HS-5 (cell line): ENCODE measurements at places on chromosomes 1 and 21.

DNA sequence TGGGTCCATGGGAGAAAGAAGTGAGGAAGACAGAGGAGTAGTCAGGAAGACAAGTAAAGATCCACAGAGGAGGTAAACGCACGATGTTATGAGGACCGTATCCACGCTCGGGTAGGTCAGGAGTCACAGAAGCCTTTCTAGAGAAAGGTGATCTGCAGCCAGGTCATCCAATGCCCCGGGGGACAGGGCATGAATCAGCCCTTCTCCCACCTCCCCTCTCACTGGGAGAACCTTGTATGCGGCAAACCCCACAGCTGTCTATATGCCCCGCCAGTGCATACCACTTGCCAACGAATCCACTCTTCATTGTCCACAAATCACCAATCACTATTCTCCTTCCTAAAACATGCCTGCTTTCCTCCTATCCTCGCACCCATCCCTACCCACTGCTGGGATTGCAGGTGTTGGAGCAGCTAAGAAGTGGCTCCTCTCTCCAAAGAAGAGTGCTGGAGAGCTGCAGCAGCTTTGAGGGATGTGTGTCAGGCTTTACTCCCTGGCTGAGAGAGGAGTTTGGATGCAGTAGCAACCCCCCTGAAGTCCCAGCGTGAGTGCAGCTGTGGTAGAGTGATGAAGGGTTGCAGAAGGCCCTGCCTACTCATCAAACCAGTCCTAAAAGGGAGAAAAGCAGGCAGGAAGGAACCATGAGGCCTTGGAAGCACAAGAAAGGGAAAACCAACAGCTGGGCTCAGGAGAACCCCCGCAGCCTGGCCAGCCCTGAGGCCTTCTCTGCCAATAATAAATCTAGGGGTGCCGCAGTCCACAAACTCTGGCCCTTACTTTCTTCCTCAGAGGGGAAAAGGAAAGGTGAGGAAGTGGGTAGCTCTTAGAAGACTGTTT, 102.2 kb upstream of the GADD45A start:
- DNase-seq = no peak

DNA sequence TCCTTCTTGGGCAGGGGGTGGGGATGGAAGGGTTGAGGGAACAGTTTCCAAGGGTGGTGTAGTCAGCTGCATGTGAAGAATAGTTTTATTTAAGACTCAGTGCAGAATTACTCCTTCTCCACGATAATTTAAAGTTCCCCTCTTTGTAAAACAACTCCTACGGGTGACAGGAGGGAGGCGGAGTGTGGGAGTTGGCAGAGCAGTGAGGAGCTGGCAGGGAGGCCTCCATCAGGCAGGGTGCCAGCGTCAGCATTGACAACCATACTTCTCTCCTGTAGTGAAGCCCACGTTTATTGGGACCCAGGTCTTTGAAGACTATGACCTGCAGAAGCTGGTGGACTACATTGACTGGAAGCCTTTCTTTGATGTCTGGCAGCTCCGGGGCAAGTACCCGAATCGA, 93.8 kb downstream of the MTR start:
- DNase-seq = no peak

GRCh38 chr1:115837740-115838421, 3.0 kb downstream of the NHLH2 start:
- DNase-seq = no peak

DNA sequence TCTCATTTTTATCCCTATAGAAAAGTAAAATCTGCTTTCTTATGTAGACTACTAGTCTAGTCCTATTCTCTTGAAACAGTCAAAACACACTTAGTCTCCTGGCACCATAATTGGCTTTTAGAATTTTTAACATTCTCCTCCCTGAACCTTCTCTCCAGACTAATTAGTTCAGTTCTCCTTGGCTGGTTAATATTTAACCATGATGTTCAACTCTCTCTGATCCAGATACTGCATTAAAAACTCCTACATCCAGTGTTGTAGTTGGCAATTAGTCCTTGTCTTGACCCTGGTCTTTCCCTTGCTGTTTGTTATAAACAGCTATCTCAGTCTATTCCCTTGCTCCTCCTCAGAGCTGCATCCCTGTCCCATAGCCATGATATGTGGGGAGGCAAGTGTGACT, 422.9 kb upstream of the BEND5 start:
- no peak for DNase-seq

DNA sequence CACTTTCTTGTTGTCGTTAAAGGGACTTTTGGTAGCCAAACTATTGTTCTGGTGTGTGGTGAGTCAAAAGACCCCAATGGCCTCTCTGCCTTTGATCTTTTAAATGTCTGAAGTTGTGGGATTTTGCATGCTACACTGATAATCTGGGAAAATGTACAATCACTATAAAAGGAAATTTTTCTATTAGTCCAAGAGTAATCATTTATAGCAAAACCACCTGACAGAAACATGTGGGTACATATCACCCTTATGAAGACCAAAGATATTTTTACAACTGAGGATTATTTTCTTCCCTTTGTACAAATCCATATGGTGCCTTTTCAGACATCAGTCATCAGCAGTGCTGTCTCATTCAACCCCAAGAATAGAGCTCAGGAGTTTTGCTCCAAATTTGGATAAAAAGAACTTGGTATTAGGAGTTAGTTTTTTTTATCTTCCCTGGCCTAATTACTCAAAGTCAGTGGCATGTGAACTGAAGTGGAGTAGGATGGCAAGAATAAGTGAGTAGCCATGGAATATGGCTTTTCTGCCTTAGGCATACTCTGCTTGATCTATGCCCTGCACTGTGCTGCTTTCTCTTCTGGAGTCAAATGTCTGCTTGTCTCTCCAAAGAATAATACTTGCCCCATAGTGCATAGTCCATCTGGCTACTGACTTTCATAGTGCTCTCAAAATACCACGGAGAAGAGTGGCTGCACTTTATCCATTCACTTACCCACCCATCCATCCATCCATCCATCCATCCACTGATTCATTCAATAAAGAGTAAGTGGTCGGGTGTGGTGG, 13.5 kb downstream of the GREM2 start:
- DNase-seq = no peak

DNA sequence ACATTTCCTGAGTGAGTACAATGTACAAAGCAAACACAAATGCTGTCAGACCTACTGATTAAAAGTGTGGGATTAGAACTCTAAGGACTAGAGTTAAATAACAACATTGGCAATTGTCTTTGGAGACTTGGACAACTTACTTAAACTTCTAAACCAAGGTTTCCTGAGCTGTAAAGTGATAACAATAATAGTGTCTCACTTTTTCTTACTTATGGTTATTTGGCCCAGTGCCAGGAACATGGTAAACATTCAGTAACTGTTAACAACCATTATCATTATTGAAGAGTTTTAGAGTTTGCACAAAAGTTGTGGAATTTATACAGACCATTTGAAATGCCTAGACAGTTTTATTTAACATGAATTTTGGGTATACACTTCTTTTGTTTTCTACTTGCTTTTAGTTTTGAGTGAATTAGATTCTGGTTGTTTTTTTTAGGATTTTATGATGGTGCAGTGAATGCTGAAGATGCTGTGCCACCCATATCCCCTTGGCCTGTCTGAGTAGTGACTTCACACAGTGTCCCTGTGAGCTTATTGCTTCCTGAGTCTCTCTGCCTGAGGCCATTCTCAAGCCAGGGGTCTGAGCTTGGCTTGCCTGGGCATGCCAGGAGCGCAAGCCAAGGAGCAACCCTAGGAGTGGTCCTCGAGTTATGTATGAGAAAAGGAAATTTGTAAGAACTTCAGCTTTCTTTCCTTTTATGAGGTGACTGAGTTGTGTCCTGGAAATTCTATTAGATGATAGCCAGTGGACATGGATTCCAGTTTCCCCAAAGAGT, 932.8 kb downstream of the TTLL7 start:
- DNase-seq = no peak

DNA sequence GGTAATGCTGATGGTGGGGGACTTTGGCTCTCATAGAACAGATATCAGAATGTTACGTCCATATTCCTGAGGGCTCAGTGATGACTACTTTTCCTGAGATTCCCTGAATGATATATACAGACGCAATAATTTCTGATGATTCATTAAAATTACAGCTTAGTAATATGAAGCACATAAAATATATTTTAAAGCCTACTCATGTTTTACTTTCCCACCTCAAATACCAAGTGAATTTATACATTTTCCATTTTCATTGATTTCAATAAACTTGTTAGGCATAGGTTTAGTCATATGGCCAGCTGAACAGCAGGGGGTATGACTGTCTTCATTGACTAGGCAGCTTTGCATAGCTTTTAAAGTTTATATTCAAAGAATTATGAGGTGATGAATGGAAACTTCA, 26.2 kb upstream of the PDC start:
- no peak for DNase-seq

- DNase-seq = no peak
Observed at GRCh38 chr21:45266518-45267389, 20.9 kb downstream of the POFUT2 start.

- DNase-seq = no peak
Observed at GRCh38 chr1:37862330-37862729, 2.9 kb upstream of the MTF1 start.

GRCh38 chr1:246577720-246578106, 11.5 kb downstream of the CNST start:
- no peak for DNase-seq

DNA sequence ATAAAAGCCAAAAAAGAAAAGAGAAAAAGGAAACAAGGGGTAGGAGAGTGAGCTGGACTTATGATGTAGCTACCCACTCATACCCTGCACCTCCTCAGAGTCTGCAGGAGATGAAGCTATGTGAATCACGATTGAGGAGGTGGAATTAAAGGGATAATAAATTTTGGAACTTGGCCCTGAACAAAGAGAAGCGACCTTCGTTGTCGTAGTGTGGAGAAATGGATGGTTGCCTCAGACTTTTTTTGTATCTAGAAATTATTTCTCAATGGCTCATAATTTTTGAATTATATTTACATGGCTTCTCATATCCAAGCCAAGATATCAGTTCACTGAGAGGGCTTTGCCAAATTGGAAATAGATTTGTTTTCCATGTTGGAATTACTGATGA, 37.8 kb upstream of the SIPA1L2 start:
- DNase-seq = no peak

- no peak for DNase-seq
Observed at GRCh38 chr1:22341791-22342605, 109.7 kb upstream of the ZBTB40 start.

- DNase-seq = no peak
Observed at GRCh38 chr1:219086956-219087469, 86.7 kb upstream of the LYPLAL1 start.
